ENCODE measurements at places on chromosomes 12 and 14.

DNA sequence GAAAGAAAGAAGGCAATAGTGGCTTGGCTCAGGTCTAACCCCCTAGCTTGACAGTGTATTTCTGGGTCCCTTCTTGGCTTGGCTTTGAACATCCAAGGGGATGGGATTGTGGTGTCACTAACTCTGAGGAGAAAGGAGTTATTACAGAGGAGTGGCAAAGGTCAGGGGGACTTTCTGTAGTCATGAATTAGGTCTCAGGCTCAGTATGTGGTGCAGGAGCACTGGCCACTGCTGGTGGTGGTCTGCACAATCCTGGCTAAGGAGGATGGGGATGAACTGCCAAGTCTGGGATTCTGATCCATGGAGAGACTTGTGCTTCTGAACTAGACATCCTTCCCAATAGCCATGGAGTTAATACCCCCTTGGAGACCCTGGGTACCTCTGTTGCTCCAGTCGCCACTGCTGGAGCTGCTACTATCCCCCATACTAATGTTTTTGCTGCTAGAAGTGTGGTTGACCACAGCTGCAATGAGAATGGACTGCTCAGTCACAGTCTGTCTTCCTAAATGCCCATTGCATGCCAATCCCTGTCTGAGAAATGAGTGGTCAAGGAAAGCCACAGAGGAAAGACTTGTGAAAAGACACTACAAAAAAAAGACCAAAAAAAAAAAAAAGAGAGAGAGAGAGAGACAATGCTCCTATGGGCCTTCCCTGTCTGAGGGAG, 32.5 kb downstream of the KRT76 start:
- no peak for DNase-seq

- DNase-seq = no peak
These were observed 70.7 kb downstream of the BORCS5 start for GRCh38 chr12:12427568-12427967.

DNA sequence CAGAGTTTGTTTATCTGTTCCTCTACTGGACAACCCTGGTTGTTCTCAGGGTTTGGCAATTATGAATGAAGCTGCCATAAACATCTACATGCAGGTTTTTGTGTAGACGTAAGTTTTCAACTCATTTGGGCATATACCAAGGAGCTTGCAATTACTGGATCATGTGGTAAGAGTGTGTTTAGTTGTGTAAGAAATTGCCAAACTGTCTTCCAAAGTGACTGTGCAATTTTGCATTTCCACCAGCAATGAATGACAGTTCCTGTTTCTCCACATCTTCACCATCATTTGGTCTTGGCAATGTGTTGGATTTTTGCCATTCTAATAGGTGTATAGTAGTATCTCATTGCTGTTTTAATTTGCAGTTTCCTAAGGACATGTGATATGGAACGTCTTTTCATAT, 39.8 kb upstream of the FBXO33 start:
- DNase-seq = no peak

DNA sequence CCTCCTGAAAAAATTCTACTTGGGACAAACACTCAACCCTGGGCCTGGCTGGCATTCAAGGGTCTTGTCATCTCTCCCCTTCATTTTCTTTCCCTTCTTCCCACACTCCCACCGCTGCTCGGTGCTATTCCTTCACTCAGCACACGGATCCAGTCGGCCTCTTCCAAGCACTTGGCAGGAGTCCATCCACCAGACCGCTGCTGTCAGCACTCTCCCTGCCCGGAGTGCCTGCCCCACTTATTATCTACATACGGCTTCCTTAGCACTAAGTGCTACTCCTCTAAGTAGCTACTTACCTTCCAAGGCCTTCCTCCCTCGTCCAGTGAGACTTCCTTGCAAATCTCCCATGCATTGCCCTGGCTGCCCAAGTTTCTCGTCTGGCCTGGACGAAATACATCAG, 29.8 kb downstream of the CALM1 start:
- DNase-seq = no peak

DNA sequence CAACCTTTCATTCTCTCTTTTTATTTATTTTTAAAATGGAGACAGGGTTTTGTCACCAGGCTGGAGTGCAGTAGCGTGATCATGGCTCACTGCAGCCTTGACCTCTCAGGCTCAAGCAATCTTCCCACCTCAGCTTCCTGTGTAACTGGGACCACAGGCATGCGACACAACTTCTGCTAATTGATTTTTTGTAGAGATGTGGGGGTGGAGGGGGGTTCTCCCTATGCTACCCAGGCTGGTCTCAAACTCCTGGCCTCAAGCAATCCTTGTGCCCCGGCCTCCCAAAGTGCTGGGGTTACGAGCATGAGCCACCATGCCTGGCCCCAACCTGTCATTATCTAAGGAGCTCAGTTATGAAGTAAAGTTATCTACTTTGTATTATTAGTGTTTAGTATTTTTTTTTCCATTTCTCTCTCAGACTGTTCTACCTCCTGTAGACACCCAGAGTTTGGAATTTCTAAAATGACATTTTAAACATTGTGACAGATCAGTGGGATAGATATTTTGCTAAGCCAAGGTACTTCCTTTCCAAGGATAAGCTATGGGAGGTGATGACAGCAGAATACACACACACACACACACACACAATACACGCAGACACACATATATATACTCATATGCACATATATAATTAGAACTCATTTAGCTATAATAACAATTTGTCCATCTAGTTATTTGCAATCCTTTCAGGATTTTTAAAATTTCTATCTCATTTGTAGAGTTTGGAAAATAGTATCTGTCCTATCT, 2.1 kb upstream of the USP44 start:
- no peak for DNase-seq

DNA sequence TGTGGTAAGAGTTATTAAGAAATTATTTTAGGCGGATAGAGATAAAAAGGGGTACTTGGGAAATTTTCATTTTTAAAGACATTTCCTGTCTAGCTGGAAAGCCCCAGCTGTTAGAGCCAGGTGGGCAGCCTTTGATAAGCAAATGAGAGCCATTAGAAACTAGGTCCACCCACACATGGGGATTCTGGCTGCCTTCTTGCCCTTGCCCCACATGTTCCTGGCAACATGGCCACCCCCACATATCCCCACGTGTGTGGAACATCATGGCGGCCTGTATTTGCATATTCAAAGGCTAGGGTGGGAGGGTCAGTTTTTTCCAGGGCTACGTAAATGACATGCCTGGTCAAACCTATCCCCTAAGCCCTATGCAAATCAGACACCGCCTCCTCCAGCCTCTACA, 1382.1 kb downstream of the AACS start:
- DNase-seq = no peak

DNA sequence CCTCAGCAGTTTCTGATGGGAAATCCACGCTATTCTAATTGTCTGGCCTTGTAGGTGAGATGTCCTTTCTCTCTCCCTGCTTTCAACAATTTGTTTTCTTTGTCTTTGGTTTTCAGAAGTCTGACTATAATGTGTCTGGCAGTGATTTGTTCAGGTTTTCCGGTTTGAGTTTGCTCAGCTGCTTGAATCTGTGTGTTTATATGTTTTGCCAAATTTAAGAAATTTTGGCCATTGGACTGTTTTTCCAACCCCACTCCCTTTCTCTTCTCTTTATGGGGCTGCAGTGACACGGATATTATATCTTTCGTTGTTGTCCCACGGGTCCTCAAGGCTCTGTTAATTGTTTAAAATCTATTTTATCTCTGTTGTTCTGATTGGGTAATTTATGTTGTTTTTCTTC, 105.0 kb downstream of the ADGRD1 start:
- no peak for DNase-seq

DNA sequence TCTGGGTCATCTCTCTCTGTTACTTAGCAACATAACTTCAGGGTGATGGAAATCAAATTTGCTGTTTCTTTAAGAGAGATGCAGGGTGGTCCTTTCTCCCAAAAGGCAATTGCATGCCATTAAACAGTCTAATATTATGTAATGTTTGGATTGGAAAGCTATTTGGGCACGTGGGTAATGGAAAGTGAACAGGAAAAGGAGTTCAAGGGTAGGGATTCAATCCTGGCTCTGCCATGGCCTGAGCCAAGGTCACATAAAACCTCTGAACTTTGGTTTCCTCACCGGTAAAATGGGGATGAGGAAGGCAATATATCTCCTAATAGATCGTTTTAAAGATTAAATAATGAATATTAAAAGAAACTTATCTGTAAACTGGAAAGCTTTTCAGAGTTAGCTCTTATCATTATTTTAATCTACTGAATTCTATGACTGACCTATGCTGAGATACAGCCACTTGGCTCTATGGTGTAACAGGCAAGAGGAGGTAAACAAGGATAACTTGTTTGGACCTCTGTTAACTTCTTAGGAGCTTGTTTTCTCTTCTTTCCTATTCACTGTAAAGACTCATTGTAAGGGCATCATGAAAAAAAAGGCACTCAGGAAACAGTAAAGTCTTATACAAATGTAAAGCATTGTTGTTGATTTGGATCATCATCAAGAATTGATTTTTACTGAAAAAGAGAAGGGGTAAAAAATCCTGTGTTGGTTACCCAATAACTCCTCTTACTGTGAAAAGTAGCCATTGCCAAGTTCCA, 55.7 kb upstream of the OVCH1 start:
- no peak for DNase-seq

GRCh38 chr14:41362139-41362538, 244.5 kb upstream of the LRFN5 start:
- DNase-seq = no peak
